ENCODE measurements at places on chromosomes 12 and 14.

GRCh38 chr12:68341822-68342221 is 9.7 kb upstream of the MDM1 start:
- DNase-seq: no peak

DNA sequence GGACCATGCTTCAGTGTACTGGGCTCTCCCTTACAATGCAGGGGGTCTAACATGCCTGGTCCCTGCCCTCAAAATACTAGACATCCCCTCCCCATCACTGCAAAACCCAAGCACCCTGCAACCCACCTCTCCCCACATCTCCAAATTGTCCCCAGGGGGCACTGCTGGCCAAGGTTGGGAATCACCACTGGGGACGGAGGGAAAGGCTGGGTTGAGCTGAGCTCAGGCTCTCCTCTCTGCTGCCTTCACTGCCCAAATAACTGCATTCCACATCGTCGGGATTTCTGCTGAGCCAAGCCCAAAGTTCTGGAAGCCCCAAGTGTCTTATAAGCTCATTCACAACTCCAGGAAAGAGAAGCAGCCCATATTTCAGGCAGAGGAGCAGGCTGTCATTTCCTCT is 69.6 kb downstream of the NT5DC3 start:
- DNase-seq: no peak

- DNase-seq: no peak
These were observed 5.4 kb downstream of the MAGOHB start for GRCh38 chr12:10607885-10608458.

DNA sequence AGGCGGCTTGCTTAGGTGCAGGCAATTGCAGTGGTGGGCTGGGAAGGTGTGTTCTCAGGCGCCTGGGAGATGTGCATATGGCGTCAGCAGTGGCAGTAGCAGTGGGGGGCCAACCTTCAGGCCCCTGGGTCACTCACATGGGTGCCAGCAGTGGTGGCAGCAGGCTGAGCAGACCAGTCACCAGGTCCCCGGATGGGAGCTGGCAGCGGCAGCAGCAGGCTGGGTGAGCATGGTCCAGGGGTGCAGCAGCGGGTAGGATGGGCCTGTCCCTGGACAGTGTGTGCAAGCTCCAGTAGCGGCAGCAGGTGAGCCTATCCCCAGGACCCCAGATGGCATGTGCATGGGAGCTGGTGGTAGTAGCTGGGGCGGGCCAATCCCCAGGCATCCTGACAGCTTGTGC is 108.5 kb upstream of the TMEM260 start:
- no peak for DNase-seq

DNA sequence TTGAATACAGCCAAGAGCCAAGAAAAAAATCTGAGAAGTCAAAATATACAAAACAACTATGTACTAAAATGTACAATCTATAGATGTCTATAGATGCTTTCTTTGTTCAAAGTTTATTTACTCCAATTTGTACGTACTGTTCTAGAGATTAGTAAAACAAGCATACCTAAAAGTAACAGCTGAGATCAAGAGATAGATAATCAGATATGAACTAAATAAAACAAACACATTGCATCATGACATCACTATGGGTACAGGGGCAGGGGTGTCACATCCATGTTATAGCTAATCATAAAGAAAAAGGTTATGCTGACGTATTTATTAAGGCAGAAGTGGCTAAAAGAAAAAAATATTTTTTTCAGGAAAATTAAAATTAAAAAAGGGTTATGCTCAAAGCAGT is 72.0 kb upstream of the BBS10 start:
- DNase-seq: no peak

- no peak for DNase-seq
These were observed 527 bp downstream of the CAMKK2 start for GRCh38 chr12:121295746-121296617.

DNA sequence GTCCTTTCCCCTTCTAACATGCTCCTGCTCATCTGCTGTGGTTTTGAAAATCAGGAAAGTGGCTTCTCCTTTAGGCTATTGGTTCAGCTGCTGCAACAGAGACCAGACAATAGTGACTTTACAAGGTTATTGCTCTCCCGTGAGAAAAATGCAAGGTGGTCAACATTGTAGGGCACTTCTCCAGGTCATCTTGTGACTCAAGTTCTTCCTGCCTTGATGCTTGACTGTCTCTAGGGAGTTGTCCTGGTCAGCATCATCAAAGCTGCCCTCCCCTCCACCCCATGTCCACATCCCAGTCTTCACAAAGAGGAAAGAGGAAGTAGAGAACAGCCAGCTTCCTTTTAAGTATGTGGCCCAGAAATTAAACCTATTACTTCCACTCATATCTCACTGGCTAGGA is 3.9 kb upstream of the TMEM63C start:
- no peak for DNase-seq

- no peak for DNase-seq
These were observed 212.6 kb downstream of the SLC16A7 start for GRCh38 chr12:59808317-59808910.

GRCh38 chr12:131473261-131473660 is 237.6 kb upstream of the SFSWAP start:
- no peak for DNase-seq

- DNase-seq: no peak
These were observed 188.2 kb upstream of the FRMD6 start for GRCh38 chr14:51463461-51463860.

- no peak for DNase-seq
These were observed 259.9 kb downstream of the CEP128 start for GRCh38 chr14:80681651-80682050.

DNA sequence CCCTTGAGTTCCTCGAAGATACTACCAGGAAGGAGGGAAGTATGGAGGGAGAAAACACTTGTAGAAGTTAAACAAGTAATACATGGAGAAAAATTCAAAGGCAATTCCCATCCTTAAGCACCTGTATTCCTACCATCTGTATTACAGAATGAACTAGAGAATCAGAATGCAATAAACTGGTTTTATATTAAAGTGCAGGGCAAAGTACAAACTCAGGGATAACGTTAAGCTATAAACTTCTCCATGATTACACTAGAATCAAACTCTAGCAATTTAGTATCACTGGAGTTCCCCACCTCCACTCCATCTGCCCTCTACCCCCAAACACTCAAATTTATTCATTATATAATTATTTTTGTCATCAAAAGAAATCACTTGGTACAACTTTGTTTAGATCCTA is 13.1 kb downstream of the PAWR start:
- DNase-seq: no peak

DNA sequence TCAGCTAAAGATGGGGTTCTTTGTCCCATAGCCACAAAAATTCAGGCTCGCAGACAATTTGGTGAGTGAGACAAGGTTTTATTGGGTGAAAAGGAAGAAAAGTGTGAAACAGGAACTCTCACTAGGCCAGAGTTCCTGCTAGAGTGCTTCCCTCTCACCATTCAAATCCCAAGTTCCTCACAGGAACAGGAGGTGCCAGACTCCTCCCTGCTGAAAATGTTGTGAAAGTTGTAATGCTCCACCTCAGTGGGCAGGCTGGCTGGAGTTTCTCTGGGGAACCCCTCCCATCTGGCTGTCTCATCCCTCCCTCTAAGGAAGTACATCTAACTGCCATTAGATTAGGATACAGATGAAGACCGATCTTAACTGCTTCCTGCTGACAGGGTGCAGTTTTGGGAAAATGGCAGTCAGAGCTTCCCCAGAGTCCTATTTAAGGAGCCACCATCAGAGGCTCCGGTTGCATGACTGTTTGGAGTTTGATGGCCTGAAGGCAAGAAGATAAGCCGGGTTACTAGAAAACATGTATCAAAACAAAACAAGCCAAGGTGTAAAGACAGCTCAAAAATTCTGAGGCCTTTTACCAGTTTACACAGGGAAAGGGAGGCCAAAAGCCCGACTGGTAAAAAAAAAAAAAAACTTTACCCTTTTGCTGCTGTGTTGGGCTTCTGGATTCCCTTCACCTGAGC is 127.6 kb downstream of the FSCB start:
- no peak for DNase-seq

DNA sequence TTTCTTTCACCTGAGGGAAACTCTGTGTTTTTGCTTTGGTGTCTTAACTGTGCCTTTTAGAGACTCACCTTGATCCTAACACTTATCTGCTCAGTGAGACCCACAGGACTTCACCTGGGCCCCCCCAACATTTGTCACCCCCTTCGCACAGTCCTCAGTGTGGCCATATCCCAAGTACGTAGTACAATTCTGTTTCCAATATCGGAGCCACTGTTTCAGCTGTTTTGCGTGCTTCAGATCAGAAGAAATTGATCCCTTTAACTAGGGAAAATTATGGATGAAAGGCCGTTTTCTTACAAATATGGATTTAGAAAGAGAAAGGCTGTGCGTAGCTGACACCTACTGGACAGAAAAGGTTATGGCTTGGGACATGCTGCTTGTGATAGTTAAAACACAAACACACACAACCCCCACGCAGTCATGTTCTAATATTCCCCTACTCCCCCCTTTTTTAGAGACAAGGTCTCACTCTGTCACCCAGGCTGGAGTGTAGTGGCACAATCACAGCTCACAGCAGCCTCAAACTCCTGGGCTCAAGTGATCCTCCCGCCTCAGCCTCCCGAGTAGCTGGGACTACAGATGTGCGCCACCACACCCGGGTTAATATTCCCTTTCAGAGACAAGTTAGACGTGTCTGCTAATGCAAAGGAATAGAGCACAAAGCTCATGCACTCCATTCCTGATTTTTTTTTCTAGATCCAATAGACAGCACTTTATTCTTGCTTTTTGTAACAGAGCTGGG is 3.6 kb upstream of the SLC7A8 start:
- peak; percentile 56 for DNase-seq

- peak; percentile 5 for DNase-seq
These were observed 95.8 kb downstream of the TMTC3 start for GRCh38 chr12:88237954-88238353.

- DNase-seq: no peak
These were observed 26.0 kb downstream of the ADIPOR2 start for GRCh38 chr12:1716911-1717310.

DNA sequence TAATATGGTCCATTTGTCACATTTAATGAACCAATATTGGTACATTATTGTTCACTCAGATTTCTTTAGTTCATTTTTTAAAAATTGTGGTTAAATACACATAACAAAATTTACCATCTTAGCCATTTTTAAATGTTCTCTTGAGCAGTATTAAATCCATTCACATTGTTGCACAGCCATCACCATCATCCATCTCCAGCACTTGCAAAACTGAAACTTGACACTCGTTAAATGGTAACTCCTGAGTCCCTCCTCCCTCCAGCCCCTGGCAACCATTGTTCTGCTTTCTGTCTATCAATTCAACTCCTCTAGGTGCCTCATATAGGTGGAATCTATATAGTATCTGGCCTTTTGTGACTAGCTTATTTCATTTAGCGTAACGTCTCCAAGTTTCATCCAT is 86.4 kb downstream of the ACACB start:
- DNase-seq: no peak

DNA sequence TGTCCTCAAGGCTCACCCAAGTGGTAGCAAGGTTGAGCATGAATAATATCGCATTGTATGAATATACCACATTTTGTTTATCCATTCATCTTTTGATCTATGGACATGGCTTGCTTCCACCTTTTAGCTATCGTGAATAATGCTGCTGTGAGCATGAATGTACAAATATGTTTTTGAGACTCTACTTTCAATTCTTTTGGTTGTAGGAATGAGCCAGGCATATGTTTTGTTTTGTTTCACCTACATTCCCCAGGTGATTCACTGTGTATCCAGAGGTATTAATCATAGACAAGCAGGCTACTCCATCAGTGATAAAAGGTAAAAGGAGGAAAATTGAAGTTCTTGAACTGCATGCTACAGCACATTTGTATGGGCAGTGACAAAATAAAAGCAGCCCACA is 35.8 kb downstream of the CDKL1 start:
- DNase-seq: no peak

Data from AG09319 (cell line).